NCI-H82 (cell line): ENCODE measurements at places on chromosomes 12 and 14.

DNA sequence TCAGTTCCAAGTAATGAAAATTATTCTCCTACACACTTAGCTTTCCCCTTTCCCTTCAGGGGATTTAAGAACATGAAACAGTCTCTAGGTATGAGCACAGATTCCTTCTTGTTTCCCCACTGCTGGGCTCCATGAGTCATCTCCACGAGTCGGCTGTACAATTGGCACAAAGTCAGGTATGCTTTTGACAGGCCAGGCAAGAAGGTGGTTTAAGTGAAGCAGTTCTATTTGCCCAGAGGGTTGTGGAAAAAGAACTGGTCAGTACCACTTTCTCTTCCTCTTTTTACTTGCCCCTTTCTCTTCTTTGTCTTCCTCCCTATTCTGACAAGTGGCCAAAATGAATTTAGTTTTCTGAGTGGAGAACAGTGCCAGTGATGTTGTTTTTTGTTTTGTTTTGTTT, 16.3 kb downstream of the DYNC1H1 start:
- DNase-seq, result no peak

GRCh38 chr14:83255727-83256090, 1722.1 kb upstream of the SEL1L start:
- DNase-seq, result no peak

GRCh38 chr14:41313196-41313595, 293.5 kb upstream of the LRFN5 start:
- DNase-seq, result no peak

- DNase-seq, result no peak
These were observed 349.1 kb upstream of the CCDC196 start for GRCh38 chr14:66137081-66137480.

DNA sequence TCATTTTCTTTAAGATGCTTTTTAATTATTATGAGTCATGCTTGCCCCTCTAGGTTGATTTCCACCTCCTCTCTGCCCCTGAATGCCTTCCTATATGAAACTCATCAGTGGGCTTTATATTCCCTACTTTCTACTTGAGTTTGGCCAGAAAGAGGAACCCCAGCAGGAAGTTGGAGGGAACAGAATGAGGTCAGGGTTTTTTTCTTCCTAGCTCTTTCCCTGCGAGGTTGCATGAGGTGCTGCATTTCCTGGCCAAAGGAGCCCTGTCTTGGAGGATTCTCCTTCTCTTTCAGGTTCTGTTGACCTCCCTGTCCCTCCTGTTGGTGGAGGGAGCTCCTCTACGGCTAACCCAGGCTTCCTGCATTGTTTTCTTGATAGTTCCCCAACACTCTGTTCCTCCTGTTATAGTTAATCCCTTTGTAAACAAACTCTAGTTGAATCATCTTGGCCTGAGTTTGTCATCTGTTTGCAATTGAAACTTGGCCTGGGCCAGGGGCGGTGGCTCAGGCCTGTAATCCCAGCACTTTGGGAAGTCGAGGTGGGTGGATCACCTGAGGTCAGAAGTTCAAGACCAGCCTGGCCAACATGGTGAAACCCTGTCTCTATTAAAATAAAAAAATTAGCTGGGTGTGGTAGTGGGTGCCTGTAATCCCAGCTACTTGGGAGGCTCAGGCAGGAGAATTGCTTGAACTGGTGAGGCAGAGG, 15.3 kb upstream of the SPIC start:
- peak; percentile 16 for DNase-seq

DNA sequence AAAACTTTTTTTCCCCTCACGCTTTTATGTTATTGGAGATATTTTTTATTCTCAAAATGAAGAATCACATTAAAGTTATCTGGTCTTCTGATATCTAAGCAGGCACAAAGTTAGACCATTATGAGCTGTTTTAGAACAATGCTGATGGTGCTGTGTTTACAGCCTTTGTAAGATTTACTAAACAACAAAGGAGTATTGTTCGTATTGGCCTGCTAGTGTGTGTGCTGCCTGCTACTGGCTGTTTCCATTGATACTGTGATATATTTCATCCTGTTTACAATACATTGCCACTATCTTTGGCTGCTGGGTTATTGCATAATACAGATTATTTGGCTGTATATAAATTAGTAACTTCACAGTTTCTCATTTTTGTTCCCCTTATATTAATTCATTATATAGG, 220.8 kb downstream of the ITPR2 start:
- DNase-seq, result no peak

- no peak for DNase-seq
These were observed 51.0 kb downstream of the PRKCH start for GRCh38 chr14:61372379-61372778.

DNA sequence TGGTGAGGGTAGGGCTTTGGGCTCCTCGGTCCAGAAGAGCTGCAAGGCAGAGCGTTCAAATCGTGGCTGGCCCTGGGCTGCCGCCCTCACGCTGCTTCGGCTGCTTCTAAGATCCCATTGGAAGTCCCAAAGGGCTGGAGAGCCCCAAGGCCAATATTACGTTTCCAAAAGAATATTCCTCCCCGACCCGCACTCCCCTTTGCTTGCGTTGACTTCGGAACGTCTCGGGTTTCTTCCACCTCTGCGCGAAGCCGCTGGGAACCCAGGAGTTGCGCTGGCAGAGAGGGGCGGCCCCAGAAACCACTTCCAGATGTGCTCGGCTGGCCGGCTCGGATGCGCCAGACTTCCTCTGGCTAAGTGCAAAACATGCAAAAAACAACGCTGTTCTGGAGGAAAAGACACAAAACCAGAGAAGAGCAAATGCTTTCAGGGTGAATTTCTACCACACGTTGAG, at the start of gene GLT8D2:
Gene GLT8D2, minus strand, starts transcription at position 285 of the 454 bp plus-strand sequence. CDS start 30,539 bp downstream, outside the sequence.
- DNase-seq, result no peak

GRCh38 chr14:33612197-33612505, 338.7 kb downstream of the EGLN3 start:
- no peak for DNase-seq

GRCh38 chr14:35196571-35196970, 74.2 kb downstream of the PRORP start:
- no peak for DNase-seq

- peak; percentile 26 for DNase-seq
These were observed 50.9 kb upstream of the CCT2 start for GRCh38 chr12:69534389-69534822.

DNA sequence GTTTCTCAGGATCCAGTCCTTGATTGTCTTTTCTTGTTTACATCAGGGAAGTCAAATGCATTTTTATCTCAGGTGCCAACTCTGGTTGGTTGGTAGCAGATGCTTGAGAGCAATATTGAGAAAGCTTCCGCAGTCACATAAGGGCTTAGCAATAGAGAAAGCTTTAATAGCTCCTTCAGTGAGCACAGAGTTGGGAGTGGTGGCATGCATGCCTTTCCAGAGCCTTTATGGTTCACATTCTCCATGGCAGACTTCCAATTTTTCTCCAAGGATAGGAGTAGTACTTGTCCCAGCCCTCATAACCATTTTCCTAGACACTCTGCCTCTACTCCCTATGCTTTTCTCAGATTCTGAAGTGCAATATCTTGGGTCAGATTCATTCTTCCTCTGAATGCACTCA, 280.4 kb downstream of the AEBP2 start:
- DNase-seq, result no peak

DNA sequence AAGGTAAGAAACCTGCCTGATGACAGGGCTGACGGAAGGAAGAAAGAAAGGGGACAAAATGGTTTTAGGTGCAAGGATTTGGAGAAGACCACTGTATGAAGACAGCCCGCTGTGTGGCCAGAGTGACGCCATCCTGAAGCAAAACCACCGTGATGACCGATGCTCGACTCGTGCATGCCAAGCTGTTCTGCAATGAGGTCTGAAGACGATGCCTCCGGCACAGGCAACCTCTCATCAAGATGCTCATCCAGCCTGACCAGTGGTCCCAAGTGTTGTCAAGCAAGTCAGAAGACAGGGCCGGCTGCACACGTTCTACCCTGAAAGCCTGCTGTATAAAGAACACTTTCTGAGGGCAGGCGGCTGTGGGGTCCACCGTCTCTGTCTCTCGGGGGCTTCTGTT, 34.8 kb downstream of the STX2 start:
- DNase-seq, result no peak

GRCh38 chr12:86216591-86216990, 39.6 kb downstream of the MGAT4C start:
- no peak for DNase-seq

DNA sequence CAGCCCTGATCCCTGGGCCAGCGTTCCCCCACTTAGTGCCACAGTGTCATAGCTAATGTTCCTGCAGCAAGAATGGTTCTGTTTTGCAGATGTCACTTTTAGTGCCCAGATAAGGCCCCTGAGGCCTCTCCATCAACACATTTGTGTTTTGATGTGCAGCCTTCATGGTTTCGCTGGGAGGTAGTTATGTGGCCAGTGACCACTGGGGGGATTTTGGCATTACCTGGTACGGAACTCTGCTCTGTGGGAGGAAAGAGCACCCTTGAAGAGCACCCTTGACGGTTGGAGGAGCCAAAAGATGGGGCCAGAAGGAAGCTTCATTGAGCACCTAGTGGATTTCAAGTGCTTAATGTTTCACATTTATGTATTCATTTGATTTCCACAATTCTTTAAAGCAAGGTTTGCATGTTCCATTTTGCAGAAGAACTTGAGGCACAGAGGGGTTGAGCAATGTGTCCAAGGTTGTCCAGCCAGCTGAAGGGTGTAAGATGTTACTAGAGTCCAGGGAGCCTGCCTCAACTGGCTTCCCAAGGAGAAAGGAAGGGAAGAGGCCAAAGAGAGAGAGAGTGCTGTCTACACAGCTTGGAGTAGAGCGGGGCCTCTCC, 13.0 kb downstream of the SERPINA11 start:
- DNase-seq, result no peak

GRCh38 chr12:58931518-58931917, 11.2 kb upstream of the LRIG3 start:
- peak; percentile 3 for DNase-seq

DNA sequence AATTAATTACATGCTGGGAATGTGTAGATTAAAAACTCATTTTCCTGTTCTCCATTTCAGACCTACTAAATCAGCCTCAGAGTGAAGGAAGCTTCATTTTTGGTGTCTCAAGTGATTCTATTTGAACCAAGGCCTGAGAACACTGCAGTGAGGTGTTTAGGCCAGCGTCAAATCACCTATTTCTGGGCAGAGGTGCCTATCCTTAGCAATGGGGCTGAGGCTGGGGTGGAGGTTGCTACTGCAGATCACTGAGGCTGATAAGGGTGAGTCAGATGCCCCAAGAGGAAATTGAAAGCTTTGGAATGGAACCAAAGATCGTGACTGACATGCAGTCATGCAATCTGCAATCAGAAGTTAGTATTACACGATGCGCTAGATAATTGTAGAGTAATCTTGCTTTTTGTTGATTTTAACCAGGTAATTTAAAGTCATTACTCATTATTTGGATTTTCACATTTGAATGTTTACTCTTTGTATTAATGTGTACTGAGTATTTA, 4.4 kb downstream of the TXNRD1 start:
- DNase-seq, result no peak

DNA sequence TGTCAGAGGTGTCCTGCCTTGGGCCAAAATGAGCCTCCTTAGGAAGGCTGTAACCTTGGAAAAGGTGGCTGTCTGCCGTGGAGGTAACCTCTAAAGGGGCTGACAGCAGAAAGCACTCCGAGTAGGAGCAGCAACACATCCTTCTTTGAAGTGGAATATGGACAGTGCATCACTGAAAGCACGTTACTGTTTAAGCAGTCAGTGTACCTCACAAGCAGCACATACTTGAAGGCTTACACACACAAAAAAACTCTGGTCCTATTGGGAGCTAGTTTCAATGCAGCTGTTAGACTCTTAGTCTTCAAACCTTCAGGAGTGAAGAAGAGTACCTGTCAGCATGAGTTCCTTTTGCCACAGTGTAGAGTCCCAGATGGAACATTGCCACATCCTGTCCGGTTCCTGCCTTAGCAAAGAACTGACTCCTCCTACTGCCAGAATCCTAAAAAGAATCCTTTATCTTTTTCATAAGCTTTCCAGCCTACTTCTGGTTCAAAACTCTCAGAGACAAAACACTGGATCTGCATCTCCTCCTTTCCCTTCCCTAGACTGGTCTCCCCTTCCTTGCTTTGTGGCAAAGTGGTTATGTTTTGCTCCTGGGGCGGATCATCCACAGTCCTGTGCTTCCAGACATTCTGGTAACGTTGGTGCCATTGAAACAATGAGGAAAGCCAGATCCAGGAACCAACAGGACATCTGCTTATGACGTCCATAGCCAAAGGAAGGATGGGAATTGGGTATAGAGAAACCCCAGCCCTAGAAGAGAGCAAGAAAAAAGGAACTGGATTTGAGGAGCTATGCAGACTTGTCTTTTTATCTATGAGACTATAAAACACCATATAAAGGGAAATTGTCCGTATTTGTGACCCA, 8.5 kb upstream of the MDM1 start:
- DNase-seq, result no peak

DNA sequence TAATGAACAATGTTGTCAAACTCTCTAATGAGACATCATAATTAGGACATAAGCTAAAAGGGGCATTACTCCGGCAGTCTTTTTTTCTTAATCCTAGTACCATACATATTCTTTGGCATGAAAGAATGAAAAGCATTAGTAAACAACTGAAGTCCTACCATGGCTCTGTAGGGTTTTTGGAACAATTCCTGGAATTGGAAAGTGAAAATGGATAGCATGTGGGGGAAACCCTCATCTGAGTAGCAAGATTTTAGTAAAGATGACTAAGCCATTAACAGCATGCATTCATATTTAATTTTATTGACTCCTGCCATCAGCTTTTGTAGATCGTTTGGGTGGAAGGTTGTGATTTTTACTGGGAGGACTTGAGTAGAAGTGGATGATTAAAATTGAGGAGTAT, 216.2 kb upstream of the PDZRN4 start:
- DNase-seq, result no peak

DNA sequence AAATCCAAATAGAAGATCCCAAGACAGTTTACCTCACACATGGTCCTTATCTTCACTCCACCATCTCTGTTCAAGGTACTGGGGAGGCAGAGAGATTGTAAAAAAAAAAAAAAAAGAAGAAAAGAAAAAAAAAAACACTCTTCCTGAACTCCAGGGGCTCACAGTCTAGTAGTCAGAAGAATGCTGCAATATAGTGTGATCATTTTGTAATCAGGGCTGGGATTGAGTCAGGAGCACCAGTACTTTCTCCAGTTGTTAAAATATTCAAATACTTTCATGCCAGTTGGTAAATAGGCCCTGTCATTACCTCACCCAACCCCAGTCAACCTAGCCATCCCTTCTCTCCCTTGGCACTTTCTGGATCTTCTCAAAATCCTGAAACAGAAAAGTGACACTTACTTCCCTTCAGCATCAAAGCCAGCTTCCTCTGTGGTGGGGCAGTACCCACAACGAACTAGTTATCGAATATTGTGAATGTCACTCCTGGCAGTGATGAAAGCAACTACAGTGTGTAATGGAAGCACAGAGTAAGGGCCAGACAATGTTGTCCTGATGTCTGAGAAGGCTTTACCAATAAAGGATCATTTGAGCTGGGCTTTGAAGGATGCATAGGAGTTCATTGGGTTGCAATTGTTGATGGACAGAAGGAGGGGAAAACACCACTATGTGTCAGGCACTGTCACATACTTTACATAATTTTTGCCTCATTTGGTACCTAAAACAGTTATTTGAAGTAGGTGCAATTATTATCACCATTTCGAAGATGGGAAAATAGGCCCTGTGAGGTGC, 44.3 kb upstream of the HSPB8 start:
- DNase-seq, result no peak

- DNase-seq, result peak; percentile 43
These were observed 25.5 kb upstream of the FBXO34 start for GRCh38 chr14:55245657-55246268.

GRCh38 chr12:91219511-91219910, 36.9 kb upstream of the DCN start:
- DNase-seq, result no peak
